Right cardiac atrium (tissue), 5 donors: ENCODE measurements at places on chromosomes 16 and 17. TPM values are rescaled to one million over a fixed set of nuclear protein-coding genes. Genes with fewer than 3 reads are reported as not detected.
A peak's percentile ranks its signal among the peaks of the same experiment; 100 is the strongest.

DNA sequence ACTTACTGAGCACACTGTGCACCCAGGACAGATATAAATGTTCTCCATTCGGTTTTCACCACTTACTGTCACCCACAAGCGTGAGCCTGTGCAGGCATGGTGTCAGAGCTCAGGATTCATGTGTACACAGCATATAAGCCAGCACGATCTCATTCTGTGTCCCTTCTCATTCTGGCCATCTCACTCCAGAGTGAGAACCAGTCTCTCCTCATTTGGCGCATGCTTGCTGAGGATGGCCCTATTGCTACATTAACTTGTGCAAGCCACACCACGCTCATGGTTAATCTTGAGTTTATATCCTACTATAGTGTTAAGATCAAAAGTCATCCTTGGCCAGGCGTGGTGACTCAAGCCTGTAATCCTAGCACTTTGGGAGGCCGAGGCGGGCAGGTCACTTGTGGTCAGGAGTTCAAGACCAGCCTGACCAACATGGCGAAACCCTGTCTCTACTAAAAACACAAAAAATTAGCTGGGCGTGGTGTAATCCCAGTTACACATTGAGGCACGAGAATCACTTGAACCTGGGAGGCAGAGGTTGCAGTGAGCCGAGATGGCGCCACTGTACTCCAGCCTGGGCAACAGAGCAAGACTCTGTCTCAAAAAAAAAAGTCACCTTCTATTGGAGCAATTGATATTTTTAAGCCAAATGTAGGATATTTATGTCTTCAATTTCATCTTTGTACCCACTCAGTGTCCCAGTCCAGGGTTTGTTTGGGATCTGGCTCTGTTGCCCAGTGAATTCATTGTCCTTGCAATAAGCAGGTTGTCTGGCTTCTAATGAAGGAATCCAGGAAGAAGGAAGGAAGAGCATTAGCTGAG lies 20.9 kb downstream of the SOCS1 start:
- DNase-seq, result no peak

DNA sequence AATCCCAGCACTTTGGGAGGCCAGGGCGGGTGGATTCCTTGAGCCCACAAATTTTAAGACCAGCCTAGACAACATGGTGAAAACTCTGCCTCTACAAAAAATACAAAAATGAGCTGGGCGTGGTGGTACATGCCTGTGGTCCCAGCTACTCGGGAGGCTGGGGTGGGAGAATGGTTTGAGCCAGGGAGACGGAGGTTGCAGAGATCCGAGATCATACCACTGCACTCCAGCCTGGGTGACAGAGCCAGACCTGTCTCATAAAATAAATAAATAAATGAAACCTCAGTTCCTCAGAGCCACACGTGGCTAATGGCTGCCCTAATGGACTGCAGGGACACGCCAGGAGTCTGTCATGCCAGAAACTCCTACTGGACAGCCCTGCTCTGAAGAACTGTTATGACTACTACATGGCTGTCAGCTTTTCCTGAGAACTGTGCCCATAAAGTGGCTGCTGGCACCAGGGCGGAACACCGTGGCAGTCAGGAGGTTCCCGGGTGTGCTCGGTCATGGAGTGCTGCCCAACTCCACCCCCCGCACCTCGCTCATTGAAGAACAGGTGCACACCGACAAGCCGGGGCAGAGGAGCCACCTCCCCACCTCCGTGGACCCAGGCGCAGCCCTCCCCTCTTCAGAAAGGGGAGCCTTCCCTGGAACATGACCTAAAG lies 4.3 kb downstream of the TMEM11 start:
- DNase-seq, result peak; percentile 67

GRCh38 chr17:4777969-4778760 lies 6.5 kb downstream of the TM4SF5 start:
- no peak for DNase-seq

DNA sequence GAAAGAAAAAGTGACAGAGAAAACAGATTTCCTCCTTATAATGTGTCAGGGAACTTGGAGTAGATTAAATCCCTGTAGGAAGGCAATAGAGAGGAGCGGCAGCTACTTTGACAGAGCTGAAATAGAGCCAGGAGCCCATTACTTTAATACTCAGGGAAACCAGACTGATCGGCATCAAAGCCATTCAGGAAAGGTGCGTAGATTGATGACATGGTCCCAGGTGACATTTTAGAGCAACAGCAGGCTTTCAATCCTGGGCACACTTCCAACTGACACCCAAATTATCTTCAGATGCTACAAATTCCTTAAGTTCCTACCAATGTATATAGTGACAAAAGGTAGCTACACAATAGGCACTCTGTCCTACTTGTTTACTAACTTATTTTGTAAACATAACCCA lies 821.5 kb downstream of the CDH8 start:
- DNase-seq, result no peak

- no peak for DNase-seq
Observed at GRCh38 chr17:68383443-68384321, 73.6 kb downstream of the WIPI1 start.

- DNase-seq, result no peak
Observed at GRCh38 chr16:27281243-27281642, 12.7 kb upstream of the NSMCE1 start.

The KRTAP4-6 gene
- not detected for total RNA-seq

The CD19 gene
- 0.12 TPM for total RNA-seq

DNA sequence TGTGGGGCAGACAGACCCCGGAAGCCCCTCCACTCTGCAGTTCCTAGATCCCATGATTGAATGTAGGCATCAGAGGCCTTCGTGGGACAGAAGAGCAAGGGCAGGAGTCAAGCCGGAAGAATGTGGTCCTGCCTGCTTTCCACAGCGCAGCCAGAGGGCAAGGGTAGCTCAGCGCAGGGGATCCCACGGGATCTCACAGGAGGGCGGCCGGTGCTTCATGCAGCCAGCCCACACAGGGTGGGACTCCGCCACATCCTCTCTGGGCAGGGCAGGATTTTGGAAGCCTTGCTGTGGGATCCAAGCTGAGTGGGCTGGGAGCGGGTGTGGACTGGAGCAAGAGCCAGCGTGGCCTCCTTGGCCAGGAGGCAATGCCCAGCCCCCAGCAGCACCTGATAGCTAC lies 13.0 kb downstream of the KATNB1 start:
- no peak for DNase-seq

GRCh38 chr17:19676896-19677295 lies 28.3 kb downstream of the ALDH3A2 start:
- no peak for DNase-seq

DNA sequence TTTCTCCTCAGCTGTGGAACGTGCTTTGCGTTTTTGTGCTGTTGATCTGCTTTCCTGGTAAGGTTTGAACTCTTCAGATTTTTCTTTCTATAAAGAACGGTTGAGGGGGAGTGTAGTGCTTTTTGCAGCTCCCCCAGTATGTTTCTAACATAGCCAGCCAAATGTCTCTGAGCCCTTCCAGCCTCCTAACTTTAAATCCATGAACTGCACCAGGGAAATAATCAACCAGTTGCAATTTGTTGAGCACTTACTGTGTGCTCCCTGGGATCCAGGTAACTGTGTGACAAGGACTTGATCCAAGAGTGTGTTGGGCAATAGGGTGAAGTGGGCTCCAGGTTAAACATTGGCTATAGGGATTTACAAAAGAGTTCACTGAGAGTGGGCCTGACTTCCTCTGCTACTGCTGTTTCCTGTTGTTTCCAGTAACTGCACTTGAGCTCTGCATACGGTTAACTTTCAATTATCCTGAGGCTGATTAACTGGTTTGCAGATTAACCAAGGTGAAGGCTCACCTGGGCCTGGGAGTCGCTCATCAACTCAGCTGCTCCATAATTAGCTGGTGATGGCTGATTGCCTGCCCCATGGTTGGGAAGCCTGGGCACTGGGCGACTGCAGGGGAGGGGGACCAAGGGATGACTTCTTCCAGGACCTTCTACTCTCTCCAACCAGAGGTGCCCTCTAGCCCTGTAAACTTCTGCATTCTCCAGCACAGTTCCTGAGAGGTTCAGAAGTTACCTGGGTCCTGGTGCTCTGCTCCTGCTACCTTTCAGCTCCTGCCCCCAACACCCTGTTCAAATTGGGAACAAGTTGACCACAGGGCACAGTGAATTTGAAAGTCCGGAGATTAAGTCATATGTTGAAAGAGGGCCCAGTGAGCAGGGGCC lies 19.5 kb downstream of the HLF start:
- no peak for DNase-seq

The KRT25 gene
- not detected for total RNA-seq

DNA sequence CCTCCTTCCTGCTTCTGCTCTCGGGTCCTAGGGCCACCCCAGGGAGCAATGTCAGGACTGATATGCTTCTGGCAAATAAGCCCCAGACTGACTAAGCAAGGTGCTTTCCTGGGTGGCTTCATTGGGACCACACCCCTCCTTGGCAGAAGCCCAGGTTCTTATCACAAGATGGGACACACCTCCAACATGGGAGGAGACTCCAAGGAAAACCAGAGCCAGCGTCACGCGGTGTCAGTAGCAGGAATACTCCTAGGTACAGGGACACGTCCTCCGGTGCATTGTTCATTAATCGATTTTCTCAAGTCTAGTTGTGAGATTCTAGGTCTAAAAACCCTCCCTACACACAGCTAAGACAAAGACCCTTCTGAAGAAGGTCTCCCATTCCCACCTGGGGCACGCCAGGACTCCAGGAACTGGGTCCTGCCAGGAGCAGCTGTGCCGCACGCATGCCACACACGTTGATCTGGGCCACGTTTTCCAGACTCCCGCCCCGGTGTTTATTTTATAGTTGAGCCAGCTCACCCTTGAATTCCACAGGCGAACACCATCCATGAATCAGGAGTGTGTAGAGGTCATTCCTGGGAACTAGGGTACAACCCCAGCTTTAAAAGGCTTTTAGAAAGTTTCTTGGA lies 30.8 kb downstream of the FA2H start:
- DNase-seq, result no peak

The NT5M gene
- 5.1 TPM for total RNA-seq

GRCh38 chr16:64489449-64489848 lies 632.4 kb downstream of the CDH11 start:
- DNase-seq, result no peak

- DNase-seq, result no peak
Observed at GRCh38 chr17:39641883-39642282, 4.9 kb downstream of the STARD3 start.

GRCh38 chr17:31085563-31085962 lies 9.2 kb upstream of the NF1 start:
- no peak for DNase-seq

DNA sequence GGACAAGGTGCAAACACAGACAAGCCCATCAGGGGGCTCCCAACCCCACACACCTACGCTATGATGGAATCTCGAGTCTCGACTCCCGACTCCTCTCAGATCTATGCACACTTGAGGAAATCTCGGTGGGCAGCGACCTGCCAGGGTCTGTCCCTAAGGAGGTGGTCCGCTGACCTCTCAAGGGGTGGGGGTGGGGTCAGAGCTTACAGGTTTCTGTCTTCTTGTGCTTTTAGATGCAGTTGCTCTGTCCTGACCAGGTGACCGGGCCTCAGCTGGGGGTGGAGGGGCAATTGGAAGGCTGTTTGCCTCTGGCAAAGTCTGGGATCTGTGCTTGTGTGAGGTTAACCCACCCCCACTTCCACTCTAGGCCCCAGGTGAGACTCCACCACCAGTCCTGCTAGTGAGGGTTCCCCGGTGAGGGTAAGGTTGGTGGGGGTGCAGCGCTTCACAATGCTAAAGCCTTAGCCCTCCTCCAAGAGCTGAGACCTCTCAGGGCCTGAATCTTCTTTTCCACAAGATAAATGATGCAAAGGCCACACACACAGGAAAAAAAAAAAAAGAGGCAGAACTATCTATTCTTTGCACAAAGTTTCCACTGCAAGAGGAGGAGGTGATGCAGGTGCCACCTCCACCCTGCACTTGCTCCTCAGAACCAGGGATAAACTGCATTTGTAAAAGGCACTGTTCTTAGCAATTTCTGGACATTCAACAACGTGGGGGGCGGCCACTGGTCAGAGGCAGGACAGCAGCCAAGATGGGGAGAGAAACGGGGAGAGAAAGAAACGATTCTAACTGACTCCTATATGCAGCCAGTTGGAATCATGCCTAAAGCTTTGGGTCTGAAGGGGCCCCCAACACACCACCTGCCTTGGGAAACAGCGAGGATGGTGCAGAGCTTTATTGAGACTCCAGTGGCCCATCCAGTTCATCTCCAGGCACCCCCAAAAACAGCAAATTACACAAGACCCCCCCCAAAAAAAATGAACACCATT lies 4.1 kb downstream of the CISD3 start:
- no peak for DNase-seq

- DNase-seq, result no peak
Observed at GRCh38 chr16:1548727-1549126, 15.3 kb downstream of the TMEM204 start.

The MT1F gene
- 1.3 TPM for total RNA-seq

- no peak for DNase-seq
Observed at GRCh38 chr17:30590081-30590733, 113.0 kb downstream of the GOSR1 start.

The ENKD1 gene
- total RNA-seq, result 11.1 TPM

GRCh38 chr17:6365200-6365943 lies 69.5 kb downstream of the AIPL1 start:
- no peak for DNase-seq

The GJC1 gene
- 35.2 TPM for total RNA-seq

DNA sequence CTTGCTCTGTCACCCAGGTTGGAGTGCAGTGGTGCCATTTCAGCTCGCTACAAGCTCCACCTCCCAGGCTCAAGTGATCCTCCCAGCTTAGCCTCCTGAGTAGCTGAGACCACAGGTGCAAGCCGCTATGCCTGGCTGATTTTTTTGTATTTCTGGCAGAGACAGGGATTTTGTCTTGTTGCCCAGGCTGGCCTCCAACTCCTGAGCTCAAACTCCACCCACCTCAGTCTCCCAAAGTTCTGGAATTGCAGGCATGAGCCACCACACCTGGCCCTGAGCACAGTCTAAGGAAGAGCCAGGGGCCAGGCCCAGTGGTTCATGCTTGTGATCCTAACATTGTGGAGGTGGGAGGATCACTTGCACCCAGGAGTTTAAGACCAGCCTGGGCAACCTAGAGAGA lies 21.8 kb upstream of the BCO1 start:
- DNase-seq, result no peak

GRCh38 chr17:44360826-44361225 lies 2.8 kb downstream of the FAM171A2 start:
- DNase-seq, result no peak

DNA sequence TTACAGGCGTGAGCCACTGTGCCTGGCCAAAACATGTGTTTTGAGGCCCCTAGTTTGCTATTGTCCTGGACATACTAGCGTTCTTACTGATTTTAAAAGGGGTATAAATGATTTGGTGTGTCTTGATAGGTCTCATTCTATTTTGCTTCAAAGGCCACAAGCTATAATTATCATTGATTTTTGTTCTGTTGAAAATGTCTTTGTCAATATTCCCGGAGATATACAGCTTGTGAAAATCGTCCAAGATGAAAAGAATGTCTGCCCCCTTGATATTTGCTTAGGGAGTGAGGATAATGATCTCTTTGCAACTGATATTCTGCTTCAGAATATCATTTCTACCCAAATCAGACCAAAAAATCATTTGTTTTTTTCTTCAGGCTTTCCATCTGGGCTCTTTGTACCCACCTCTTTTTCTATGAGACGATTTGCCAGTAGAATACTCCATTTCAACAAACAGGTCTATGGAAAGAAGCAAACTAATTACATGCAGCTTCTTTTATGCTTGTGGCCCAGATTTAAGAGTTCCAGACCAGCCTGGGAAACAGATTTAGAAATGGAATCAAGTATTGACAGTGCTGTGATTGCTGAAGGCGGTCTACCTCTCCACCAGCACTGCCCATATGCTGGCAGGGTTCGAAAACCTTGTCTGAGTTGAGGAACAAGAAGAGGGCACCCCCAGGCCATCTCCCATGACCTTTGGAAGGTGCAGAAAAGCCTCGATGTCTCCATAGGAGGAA lies 14.1 kb upstream of the ST6GALNAC1 start:
- no peak for DNase-seq
